ENCODE measurements at places on chromosomes 5 and 9.

DNA sequence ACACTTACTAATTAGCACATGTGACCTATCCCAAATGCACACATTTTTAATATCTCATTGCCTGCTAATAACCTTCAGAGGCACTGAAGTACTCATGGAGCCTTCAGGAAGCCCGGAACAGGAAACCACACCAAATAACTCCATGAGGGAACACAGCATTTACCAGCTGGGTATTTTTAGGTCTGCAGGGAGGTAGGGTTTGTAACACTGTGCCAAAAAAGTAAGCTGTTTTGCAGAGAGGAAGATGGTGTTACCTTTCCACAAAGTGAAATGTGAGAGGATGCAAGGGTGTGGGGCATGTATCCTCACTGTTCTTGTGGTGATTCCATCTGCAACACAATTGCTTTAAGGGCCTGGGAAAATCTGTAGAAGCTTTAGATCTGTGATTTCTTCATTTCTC is 64.4 kb downstream of the NUDT12 start:
- DNase-seq, result no peak

DNA sequence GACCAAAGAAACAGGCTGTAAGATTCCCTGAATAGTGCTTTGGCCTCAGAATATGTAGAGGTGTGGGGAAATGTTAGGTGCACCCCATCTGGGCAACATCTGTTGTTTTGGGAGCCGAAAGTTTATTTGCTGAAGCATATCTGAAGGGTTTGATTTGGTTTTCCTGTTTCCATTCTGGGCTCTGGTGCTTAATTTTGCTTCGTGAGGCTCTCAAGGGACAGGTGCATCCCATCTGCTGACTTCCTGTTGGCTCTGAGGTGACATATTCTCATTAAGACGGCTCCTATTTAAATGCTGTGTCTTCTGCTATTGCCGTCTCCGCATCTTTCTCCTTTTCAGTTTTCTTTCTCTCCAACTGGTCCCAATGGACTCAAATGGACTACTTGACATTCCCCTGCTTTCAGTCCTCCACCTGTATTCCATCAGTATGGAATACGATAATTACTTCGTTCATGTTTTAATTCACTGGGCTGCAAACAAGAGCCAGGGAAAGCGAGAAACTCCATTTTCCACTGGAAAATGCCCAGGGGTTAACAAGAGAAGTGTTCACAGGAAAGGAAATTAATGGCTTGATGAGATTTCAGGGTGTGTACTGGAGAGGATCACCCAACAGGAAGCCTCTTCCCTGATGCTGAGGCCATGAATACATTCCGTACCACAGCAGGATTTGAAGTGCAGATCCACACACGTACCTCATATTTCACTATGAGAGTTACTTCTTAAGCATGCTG is 104.0 kb downstream of the MTX3 start:
- DNase-seq, result no peak

GRCh38 chr9:80040457-80040856 is 468.7 kb downstream of the TLE4 start:
- no peak for DNase-seq

DNA sequence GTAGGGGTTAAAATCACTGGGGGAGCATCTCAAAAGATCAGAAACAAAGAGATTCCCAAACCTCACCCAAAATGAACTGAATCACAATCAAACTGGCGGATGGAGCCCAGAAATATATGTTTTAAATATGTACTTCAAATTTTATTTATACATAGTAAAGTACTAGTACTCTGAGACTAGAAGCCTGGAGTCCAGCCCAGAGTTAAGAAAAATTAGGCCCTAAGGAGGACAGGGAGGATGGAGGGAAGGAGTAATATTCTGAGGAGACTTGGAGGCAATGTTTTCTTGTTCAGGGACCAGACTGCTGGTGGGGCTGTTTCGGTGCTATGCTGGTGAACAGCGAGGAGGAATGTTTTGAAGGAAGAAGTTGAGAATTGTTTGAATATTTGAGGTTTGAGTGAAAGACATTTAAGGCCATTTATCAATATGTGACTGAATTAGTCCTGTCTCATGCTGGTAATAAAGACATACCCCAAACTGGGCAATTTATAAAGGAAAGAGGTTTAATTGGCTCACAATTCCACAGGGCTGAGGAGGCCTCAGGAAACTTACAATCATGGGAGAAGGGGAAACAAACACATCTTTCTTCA is 552.4 kb upstream of the DAB2 start:
- DNase-seq, result no peak

GRCh38 chr5:134111741-134112647 is 2.5 kb upstream of the TCF7 start:
- DNase-seq, result no peak

- no peak for DNase-seq
Measured at GRCh38 chr5:2303431-2304100, 420.8 kb upstream of the IRX4 start.

GRCh38 chr5:172859966-172860365 is 25.9 kb downstream of the ERGIC1 start:
- no peak for DNase-seq

DNA sequence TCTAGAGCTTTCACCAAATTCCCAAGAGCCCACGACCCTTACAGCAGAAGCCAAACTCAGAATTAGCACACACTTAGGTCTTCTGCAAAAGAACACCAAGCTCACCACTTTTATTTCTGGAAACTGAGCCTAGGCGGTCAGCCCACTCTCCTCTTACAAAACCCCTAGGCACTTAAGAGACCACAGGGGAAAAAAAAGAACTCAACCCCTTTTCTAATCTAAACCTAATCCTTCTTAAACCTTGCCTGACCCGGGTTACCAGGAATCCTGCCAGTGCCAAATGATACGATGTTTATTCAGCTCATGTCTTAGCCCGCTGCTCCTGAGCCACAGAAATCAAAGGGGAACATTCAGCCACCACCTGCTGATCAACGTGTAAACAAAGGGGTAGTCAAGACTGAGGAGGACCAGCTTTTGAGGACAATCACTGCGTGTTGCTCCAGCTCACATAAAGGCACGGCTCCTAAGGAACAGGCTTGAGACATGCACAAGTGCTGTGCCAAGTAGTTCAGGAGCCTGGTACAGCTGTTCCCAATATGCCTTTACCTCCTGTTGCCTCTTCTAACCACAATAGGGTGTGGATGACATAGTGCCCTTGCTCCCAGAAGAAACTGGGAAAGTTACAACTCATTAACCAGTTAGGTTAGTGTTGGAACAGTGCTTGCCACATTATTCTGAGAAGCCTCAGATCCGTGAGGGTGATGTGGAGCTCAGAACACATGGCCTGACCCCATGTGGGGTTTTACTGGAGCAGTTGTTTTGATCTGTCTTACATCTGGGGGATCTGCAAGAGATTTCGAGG is 49.3 kb downstream of the ZFAND5 start:
- DNase-seq, result no peak

GRCh38 chr5:8660133-8660893 is 791.4 kb downstream of the MTRR start:
- no peak for DNase-seq

DNA sequence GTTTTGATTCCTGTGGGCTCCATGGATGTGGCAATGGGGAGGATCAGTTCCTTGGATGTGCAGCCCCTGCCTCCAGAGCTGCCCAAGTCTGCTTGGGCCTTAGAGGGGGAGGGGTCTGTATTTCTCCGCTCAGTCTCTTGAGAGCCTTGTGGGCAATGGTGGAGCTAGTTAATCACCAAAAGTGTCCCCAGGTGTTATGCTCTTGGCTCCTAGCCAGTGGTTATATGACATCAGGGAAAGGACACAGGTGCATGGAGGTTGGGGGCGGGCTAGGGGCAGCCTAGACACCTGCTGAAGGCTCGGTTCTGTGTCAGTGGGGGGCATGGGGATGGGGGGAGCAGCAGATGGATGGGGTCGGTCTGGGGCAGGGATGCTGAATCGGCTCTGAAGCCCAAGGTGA is 12.4 kb upstream of the ARAP3 start:
- no peak for DNase-seq

DNA sequence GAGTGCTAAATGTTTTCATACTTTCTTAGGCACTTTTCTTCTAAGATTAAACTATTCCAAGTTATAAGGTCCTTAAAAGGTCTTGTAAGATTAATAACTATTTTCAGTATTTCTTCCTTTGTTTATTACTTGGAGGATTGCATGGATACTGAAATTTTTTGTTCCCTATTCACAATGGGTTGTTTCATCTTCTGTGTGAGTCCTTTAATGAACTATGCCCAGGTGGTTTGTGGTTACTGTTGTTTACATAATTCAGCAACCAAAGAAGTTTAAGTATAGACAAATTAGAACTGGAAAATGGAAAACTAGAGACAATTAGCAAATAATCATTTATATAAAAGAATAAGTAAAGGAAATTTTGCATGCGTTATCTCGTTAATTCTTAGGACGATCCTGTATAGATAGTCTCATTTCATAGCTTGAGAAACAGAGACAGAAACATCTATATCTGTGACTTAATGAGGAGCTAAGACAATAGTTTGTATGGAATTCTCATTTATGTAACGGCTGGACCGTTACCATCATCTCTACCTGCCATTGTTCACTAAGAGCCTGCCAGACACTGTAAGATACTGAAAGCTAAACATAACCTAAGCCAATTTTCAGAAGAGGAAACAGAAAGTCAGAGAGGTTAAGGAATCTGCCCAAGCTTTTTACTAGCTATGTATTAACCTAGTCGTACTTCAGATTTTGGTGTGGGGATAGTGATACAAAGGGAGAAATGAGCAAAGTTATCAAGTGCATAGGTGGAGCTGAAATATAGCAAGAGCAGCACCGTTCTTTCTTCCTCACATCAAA is 148.2 kb downstream of the PAM start:
- DNase-seq, result no peak

DNA sequence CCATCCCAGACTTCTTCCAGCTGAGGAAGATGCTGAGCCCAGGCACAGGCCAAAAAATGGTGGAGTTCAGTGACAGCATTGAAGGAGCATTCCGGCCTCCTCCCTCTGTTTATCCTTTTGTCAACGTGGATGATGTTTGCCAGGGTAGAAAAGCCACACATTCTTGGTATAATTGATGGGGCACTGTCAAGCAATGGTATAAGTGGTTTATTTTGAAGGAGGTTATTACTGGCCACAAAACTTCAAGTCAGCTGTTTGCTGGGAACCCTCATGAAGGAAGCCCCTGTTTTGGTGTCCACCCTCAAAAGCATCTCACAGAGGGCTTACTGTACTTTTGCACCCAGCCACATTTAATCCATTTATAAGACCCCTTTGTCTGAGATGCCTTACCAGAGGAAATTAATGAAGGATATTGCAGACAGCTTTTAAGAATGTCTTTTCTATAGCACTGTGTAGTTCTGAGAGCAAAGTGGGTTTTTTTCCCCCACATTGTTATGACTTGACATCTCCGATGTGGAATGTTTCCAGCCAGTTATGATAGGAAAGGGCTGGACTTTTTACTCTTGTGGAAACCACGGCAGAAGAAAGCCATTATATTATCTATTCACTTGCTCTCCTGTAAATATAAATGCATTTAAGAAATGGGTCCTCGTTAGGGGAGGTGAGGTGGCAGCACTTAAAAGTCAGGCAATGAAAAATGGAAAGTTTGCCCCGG is 95.5 kb upstream of the SPATA31D4 start:
- no peak for DNase-seq

DNA sequence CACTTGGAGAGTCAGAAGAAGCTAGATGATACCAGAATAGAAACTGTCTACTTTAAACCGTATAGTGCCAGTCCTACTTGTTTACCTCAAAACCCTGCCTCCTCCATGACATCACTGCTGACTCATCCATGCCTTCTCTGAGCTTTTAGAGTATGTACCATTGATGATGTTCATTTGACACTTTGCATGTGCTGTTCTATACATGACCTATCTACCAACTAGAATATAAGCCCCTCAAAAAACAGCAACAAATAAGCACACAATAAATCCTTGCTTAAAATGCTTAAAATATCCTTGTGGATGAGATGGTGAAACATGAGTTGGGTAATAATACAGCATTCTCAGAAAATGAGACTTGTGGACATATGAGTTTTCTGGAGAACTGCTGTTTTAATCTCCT is 2.6 kb downstream of the CTNNAL1 start:
- DNase-seq, result no peak

- no peak for DNase-seq
Measured at GRCh38 chr5:86605881-86606280, 11.9 kb upstream of the COX7C start.

- DNase-seq, result no peak
Measured at GRCh38 chr5:180853121-180853847, 7.8 kb downstream of the ZFP62 start.

GRCh38 chr5:65128226-65128625 is 353.5 kb downstream of the ADAMTS6 start:
- DNase-seq, result no peak

Data from cortex of kidney (tissue), 1 donor.